SHP77 treated with DMSO at 0.1 percent for 48 hours (cell line): ENCODE measurements at places on chromosomes 16 and 17.

- no peak for DNase-seq
Observed at GRCh38 chr17:78920528-78920927, 4.7 kb downstream of the TIMP2 start.

DNA sequence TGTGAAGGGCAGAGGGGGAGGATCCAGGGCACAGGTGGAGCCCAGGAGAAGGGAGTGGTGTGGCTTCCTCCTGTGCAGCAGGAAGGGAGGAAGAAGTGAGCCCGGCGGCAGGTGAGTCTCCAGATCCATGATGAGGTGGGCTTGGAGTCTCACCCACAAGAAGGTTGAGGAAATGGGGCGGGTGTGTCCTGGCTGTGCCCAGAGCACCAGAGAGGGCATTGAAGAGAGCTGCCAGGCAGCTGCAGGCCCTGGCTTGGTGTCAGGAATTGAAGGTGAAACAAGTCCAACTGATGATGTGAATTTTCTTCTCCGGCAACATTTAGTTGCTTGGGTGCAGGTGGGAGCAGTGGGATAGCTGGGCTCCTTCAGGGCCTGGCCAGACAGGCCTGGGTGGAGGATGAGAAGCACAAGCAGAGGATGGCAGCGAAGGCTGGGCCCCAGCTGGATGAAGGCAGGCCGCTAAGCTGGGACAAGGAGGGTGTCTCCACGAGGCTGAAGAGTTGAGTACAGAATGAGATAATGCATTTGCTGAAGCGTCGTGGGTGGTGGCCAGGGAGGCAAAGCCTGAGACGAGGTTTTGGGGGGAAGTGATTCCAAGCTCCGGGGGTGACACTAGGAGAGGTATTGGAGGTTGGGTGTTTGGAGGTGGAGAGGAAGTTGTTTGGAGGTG is 18.3 kb downstream of the NT5M start:
- DNase-seq = no peak

GRCh38 chr17:50108556-50108955 is 13.4 kb downstream of the PDK2 start:
- DNase-seq = no peak

DNA sequence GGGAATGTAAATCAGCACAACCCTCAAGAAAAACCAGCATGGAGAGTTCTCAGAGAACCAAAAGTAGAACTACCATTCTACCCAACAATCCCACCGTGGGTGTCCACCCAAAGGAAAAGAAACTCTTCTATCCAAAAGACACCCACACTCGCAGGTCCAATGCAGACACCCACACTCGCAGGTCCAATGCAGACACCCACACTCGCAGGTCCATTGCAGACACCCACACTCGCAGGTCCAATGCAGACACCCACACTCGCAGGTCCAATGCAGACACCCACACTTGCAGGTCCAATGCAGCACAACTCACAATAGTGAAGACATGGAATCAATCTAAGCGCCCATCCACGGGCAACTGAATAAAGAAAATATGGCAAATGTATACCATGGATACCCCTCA is 77.0 kb upstream of the RPH3AL start:
- no peak for DNase-seq

DNA sequence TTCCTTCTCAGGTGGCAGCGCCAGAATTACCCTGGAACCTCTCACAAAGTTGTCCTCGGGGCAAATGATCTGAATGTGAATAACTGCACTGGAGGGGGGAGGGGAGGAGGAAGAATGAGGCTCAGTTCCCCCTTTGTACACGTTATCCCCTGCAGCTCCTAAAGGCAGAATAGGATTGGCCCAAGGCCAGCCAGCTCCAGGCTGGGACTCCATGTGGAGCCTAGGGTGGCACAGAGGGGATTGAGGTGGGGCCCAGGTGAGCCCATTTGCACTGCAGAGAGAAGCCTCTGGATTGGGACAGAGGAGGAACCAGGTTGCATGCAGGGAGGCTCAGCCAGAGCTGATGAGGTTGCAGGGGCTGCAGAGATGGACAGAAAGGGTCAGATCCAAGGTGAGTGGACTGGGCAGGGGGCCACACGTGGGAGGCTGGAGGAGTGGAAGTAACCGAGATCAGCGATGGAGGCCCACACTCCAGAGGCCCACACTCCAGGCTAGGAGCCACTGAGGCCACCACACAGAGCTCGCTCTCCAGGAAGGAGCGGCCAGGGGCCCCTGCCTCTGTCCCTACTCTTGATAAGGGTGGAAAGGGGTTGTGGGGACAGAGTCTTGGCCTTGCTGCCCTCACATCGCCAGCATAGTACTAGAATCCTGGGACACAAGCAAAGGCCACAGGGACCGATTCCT is 78.6 kb downstream of the RBFOX3 start:
- no peak for DNase-seq

GRCh38 chr16:679814-680624 is at the start of gene STUB1:
TSS of gene STUB1 (plus strand) at chr16:680410. CDS start at chr16:680526, 116 bp downstream.
- DNase-seq = no peak

DNA sequence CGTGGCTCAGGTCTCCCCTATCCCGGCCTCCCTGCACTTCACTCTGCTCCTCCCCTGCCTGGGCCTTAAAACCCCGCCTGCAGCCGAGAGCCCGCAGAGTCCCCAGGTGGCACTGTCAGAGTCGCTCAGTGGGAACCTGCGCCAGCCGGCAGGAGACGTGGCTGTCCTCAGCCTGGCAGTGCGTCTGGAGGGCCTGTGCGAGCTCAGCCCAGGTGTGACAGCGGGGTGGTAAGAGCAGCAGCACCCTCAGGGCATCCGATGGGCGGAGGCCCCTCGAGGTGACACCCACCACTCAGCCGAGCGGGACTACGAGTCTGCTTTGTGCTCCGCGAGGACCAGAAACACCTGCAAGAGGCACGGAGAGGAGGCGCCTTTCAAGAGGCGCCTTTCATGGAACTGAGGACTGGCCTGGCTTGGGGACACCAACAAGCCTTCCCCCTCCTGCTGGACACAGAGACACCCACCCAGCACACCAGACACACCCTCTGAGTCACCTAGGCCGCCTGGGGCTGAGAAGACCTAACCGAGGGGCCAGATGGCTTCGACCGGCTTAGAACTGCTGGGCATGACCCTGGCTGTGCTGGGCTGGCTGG is at the start of gene CLDN9:
Gene CLDN9, plus strand, starts transcription at position 96 of the 593 bp plus-strand sequence. Its CDS starts 440 bp downstream, at position 536.
- no peak for DNase-seq

GRCh38 chr16:12311877-12312276 is 335.3 kb downstream of the SNX29 start:
- DNase-seq = no peak

- no peak for DNase-seq
Observed at GRCh38 chr17:45296003-45296832, 20.6 kb downstream of the MAP3K14 start.

DNA sequence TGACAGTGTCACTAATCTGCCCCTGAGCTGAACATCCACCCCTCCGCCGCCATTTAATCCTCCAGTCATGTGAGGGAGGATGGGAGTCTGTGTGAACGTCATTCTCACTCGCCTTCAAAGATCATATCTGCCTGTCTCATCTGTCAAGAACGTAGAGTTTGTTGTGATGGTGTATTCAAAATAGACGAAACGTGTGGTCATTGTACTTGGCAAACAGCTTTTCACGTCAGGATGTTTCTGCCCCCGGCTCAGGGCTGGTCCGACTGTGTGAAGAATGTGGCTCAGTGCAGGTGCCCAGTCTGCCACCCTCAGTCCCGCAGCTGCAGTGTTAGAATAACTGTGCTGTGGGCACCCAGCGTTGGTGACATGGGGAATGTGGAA is 148.0 kb downstream of the KCNJ12 start:
- DNase-seq = peak; percentile 68

- peak; percentile 28 for DNase-seq
Observed at GRCh38 chr16:62225675-62226074, 189.4 kb upstream of the CDH8 start.

DNA sequence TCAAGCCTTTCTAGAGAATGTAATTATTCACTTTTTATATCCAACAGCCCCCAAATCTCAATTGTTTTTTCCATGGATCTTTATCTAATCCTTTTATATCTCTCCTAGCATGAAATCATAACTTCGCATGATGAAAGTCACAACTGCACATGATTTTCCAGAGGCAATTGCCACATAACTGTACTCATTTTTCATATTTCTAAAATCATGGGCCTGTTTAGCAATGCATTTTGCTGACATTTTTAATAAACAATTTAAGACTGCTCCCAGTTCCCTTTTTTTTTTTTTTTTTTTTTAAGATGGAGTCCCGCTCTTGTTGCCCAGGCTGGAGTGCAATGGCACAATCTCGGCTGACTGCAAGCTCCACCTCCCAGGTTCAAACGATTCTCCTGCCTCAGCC is 83.5 kb downstream of the VMP1 start:
- DNase-seq = no peak

DNA sequence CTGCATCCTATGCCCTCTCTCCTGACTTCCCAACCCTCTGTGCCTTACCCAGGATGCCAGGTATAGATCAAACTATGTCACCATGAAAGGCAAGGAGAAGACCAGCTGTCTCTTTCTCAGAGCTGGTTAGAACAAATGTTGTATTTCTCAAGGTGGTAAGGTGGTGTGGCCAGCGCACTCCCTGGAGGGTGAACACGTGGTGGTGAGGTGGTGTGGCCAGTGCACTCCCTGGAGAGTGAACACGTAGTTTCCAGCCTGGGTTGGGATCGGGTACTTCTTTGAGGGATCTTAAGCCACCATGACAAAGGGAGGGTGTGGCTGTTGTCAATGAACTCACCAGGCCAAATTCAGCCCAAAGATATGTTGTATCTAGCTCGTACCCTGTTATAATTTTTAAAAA is 26.8 kb downstream of the KATNIP start:
- DNase-seq = no peak

GRCh38 chr17:45127207-45127547 is 5.1 kb downstream of the PLCD3 start:
- DNase-seq = no peak

GRCh38 chr16:74605746-74606520 is 981 bp downstream of the GLG1 start:
- DNase-seq = no peak

GRCh38 chr17:48723423-48724250 is 652 bp downstream of the PRAC2 start:
- no peak for DNase-seq

DNA sequence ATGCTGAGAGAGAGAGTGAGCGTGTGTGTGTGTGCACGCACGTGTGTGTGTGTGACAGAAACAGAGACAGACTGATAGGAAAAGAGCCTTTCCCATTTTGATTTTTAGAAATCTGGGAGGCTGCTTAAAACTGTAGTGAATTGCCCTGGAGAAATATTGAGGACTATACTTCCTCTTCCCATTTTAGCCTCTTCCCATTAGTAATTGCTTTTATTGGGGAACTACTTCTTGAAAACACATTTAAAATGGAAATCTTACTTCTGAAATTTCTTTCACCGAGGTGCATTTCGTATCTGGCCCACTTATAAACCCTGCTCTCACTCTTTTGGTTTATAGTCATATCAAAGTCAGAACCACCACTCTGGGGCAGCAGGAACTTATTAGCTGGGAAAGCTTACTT is 47.1 kb downstream of the NUP93 start:
- no peak for DNase-seq

GRCh38 chr16:22225060-22225459 is 19.0 kb downstream of the EEF2K start:
- no peak for DNase-seq

DNA sequence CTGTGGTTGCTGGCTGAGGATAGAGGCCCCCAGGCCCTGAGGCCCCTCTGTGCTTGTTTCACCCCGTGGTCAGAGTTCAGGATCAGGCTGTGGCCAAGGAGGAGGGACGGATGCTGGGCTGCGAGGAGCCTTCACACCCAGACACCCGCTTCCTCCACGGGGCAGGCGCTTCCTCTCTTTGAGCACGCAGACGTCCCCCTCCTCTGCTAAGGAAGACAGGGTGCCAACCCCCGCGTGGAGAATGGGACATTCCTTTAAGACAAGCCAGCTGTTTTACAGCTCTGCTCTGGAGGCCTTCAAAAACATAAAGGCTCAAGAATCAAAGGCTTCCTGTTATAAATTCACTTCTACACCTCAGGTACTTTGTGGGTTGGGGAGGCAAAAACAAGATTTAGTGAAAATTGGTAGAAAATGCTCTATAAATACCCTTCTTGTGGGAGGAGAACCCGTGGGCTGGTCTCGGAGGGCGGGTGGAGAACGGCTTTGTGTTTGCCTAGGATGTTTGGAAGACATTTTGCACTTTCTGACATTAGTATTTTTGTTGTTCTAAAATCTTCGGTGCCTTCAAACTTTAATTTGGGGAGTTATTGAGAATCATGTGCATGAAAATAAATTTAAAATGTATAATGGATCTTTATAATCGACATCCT is 60.8 kb upstream of the FOXF1 start:
- no peak for DNase-seq

DNA sequence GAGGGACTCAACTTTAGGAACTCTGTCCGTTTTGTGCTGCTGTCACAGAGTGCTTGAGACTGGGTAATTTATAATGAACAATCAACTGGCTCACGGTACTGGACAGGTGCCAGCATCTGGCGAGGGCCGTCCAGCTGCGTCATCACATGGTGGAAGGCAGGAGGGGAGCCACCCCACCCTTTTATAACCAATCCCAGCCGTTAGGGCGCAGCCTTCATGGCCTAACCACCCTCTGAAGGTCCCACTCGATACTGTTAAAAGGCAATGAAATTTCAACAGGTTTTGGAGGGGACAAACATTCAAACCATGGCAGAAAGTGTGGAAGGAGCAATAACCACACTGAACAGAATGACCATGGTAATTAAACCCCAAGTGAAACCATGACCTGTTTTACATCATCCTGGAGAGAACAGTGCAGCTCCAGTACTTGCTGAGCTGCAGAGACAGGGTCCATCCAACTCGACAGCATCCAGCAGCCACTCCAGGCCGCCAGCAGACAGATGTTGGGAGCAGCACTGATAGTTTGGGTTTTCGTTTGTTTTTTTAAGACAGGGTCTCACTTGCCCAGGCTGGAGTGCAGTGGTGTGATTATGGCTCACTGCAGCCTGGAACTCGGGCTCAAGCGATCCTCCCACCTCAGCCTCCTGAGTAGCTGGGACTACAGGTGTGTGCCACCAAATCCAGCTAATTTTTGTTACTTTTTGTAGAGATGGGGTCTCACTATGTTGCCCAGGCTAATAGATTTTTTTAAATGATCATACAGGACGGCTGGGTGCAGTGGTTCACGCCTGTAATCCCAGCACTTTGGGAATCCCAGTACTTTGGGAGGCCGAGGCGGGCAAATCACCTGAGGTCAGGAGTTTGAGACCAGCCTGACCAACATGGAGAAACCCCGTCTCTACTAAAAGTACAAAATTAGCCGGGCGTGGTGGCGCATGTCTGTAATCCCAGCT is 11.0 kb downstream of the CHMP6 start:
- DNase-seq = peak; percentile 89

GRCh38 chr17:75093548-75094158 is 5.9 kb downstream of the SLC16A5 start:
- DNase-seq = no peak

- DNase-seq = no peak
Observed at GRCh38 chr16:19885451-19886072, 914 bp upstream of the GPRC5B start.
